ENCODE measurements at places on chromosomes 5 and 9.

- no peak for DNase-seq
Observed at GRCh38 chr9:89781838-89782540, 177.2 kb downstream of the GADD45G start.

DNA sequence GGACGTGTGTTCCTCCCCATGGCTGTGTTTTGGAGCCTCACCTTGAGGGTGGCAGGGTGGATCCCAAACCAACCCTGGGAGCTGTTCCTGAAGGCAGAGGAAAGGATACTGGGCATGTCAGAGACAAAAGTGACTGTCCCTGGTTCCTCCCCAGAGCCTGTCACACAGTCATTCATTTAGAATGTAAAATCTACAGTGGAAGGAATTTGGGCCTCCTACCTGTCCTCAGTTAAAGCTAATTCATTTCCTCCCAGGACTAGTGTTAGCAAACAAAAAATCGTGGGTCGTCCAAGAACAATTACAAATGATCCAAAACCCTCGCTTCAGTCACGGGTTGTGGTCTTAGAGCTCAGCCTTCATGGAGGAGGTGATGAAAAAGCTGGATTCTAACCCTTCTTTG, 83.2 kb downstream of the NDFIP1 start:
- DNase-seq: no peak

DNA sequence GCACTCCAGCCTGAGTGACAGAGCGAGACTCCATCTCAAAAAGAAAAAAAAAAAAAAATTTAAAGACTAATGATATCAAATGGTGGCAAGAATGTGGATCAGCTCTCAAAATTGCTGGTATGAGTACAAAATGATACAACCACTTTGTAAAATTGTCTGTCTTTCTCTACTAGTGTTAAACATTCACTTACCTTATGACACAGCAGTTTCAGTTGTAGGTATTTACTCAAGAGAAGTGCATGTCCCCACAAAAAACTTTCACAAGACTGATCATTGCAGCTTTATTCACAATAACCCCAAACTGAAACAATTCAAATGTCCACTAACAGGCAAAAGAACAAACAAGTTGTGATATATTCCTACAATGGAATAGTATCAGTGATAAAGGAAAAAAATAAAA, 14.7 kb upstream of the CETN3 start:
- DNase-seq: no peak

DNA sequence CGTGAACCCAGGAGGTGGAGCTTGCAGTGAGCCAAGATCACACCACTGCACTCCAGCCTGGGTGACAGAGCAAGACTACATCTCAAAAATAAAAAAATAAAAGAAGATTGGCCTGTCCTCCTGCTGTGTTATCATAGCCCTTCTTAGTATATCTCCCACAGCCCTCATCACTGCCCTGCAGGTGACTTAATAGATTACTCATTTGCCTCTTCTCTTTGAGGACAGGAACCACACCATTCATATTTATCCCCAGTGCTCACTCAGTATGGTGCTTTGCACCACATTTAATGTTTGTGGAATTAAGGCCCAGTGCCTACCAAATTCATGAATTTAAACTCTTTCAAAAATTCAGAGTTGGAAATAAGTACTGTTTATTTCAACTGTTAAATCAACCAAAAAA, 10.3 kb downstream of the IDNK start:
- no peak for DNase-seq

- DNase-seq: no peak
Observed at GRCh38 chr9:444528-444927, 229.9 kb downstream of the DOCK8 start.

DNA sequence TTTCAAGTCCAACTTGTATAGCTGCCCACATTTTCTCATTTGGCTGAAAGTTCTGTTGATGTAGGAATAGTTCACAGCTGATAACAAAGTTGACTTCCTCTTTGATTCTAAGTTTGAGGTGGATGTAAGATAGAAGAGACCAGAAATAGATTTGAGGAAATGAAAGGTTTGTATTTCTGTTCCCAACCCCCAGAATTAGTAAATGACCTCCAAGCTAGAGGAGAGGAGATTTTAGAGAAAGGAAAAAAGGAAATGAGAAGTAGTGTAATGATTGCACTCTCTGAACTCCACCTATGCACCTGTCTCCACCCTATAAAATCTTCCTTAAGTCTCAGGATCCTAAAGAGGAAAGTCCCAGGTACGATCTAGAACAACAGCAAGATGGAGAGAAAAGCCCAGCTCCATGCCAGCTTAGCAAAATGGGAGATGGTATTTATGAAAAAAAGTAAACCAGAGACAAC, 130.4 kb upstream of the POC5 start:
- DNase-seq: no peak

- DNase-seq: no peak
Observed at GRCh38 chr5:134642931-134643530, 5.6 kb upstream of the SEC24A start.

DNA sequence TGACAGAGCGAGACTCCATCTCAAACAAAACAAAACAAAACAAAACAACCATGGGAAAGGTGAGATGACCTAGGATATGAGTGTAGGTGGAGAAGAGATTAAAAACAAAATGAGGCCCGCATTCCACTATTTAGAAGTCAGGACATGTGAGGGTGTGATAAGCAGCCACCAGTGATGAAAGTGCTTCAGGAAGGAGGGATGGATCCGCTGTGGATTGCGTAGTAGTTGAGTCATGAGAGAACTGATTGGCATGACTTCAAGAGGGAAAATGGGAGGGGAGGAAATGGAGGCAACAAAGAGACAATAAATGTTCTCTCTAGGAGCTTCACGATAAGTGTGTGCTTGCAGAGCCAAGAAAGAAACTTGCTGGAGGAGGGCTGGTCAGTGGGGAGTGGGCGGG, 367.6 kb downstream of the ARL15 start:
- DNase-seq: no peak

All from CD4-positive, alpha-beta T cell (primary cell).